Mucosa of gallbladder (tissue), 1 donor: ENCODE measurements at places on chromosomes 3 and 15. TPM values are rescaled to one million over a fixed set of nuclear protein-coding genes. Genes with fewer than 3 reads are reported as not detected.

Gene OXTR
- total RNA-seq: 6.0 TPM

Gene SH2D7
- total RNA-seq: 2.3 TPM

Gene ATOSA
- total RNA-seq: 40.4 TPM

Gene SLC7A14
- 0.32 TPM for total RNA-seq

Gene NFKBIZ
- 190 TPM for total RNA-seq

GRCh38 chr15:67135494-67135893 is 70.1 kb downstream of the SMAD3 start:
- DNase-seq: peak; percentile 64

GRCh38 chr15:67061811-67062368 is 3.5 kb upstream of the SMAD3 start:
- DNase-seq: peak; percentile 64

DNA sequence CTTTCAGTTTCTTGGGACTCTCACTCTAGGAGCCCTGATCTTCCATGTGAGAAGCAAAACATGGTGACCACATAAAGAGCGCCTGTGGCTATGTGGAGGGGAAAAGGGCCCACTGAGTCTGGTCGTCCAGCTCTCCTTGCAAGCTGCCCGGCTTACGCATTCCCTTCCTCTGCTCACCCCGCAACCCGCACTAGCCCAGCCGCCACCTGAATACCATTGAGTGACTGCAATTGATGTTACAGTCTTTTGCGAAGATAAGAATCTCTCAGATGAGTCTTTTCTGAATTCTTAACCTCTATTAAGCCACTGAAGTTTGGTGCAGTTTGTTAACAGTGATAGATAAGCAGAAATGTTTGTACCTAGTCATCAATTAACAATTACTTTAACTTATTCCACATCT is 589.0 kb upstream of the DPPA4 start:
- DNase-seq: no peak

DNA sequence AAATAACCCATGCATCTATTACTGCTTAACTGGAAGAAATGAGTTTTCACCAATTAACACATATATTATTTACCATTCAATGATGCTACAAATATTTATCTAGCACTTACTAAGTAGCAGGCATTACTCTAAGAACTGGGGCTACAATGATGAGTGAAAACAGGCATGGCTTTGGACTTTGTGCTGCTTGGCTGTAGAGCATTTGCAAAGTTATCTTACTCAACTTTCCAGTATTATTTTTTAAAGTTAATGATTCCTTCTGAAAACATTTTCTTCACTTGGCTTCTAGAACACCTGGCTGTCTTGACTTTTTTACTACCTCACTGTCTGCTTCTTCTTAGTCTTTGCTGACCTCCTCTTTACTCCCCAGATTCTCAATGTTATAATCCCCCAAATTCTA is 1.8 kb downstream of the C3orf33 start:
- no peak for DNase-seq

- DNase-seq: no peak
Measured at GRCh38 chr3:29601861-29602585, 321.2 kb downstream of the RBMS3 start.

GRCh38 chr3:29070959-29071634 is 209.8 kb upstream of the RBMS3 start:
- no peak for DNase-seq

- DNase-seq: no peak
Measured at GRCh38 chr3:120101624-120102023, 7.4 kb upstream of the GSK3B start.

GRCh38 chr3:130516645-130517512 is at the start of gene COL6A6:
TSS of gene COL6A6 (plus strand) at chr3:130517177. CDS start at chr3:130560365, 43,188 bp downstream.
- no peak for DNase-seq

DNA sequence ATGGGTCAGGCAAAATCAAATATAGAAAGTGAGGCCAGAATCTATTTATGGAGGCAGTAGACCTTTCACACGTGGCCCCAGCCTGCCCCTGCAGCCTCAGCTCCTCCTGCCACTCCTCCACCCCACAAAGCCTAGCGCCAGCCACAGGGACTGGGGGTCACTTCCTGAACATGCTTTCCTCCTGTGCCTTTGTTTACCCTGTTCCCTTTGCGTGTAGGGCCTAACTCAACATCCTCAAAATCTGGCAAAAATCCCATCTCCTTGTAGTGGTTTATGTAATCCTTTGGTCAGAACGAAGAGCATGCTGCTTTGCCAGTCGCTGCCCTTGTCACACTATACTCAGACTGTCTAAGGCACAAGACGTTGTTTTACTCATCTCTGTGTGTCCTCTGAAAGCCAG is 39.6 kb downstream of the KBTBD12 start:
- DNase-seq: no peak

DNA sequence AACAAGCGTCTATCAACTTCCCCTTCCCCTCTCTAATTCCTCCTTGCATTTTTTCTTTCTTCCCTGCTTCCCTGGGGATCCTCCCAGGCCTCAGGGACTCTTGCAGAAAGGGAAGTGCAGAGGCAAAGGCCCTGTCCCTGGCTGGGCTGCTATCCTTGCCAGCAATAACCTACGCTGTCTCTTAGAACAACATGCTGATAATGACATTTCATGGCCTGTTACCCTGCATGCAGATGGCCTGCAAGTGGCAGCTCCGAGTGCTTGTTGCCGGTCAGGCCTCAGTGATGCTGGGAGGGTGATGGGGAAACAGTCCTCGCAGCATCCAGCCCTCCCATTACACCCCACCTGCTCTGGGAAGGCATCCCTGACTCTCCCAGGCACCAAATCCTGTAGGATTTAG is 167.6 kb downstream of the RAB11A start:
- DNase-seq: no peak

GRCh38 chr3:36447061-36447460 is 66.8 kb downstream of the STAC start:
- no peak for DNase-seq

DNA sequence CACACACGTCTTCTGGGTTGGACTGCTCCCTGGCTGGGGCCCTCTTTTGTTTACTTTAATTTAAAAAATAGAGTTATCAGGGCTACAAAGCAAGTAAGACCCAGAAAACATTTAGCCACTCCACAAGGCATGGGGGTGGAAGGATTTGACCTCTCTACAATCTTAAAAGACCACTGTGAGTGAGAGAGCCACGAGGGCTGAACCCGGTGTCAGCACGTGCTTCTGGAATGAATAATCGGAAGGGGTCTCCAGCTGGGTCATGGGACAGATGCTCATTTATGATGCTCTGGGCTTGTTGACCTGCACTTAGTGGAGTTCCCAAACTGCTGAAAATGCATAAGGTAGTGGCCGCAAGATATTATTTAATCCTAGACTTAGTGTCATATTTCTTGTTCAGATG is 52.4 kb downstream of the EIF4E3 start:
- no peak for DNase-seq

DNA sequence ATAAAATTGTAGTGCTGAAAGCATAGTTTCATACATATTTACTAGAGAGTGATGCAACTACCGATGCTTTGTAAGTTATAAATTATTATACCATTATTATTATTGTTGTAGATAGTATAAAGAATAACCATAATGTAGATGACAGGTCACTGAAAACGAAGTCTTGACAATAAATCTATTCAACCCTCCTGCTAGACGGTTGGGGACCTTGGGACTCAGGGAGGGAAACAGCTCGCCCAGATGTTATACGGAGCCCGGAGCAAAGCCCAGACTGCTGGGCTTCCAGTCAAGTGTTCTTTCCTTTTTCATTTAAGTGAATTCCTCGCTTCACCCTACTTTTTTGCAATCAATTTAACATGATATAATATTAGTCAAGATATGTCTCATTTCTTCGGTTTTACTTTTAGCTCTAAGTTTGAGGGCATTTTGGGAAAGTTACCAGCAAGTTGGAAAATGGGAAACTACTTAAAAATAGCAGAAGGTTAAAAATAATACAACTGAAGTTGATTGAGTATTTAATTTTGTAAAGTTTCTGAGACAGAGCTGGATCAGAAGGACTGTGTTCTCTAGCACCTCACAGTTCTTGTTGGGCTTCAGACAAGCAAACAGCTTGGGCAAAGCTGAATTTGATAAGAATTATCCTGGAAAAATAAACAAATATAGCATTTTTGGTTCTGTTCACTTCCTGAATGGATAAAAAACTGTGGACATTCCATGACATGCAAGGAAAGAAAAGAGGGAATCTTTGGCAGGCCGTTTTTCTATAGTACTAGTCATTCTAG is 173.4 kb upstream of the TP63 start:
- no peak for DNase-seq

DNA sequence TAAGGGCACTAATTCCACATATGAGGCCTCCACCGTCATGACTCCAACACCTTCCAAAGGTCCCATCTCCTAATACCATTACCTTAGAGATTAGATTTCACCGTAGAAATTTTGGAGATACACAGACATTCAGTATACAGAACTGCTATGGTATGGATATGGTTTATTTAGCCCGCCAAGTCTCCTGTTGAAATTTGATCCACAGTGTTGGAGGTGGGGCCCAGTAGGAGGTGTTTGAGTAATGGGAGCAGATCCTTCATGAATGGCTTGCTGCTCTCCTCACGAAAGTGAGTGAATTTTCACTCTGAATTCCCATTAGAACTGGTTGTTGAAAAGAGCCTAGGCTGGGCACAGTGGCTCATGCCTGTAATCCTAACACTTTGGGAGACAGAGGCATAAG is 7.4 kb downstream of the MKRN3 start:
- DNase-seq: no peak
